ENCODE measurements at places on chromosomes 1 and 21. TPM values are rescaled to one million over a fixed set of nuclear protein-coding genes. Genes with fewer than 3 reads are reported as not detected.

The ANKRD65 gene
- total RNA-seq = 0.73 TPM

The OR2L8 gene
- not detected for total RNA-seq

The NAV1 gene
- total RNA-seq = 58.5 TPM

The SLC45A3 gene
- 0.37 TPM for total RNA-seq
